Kidney glomerular epithelial cell (primary cell): ENCODE measurements at places on chromosomes 2 and 18.

- DNase-seq = no peak
Observed at GRCh38 chr2:236688563-236689392, 119.2 kb downstream of the ACKR3 start.

DNA sequence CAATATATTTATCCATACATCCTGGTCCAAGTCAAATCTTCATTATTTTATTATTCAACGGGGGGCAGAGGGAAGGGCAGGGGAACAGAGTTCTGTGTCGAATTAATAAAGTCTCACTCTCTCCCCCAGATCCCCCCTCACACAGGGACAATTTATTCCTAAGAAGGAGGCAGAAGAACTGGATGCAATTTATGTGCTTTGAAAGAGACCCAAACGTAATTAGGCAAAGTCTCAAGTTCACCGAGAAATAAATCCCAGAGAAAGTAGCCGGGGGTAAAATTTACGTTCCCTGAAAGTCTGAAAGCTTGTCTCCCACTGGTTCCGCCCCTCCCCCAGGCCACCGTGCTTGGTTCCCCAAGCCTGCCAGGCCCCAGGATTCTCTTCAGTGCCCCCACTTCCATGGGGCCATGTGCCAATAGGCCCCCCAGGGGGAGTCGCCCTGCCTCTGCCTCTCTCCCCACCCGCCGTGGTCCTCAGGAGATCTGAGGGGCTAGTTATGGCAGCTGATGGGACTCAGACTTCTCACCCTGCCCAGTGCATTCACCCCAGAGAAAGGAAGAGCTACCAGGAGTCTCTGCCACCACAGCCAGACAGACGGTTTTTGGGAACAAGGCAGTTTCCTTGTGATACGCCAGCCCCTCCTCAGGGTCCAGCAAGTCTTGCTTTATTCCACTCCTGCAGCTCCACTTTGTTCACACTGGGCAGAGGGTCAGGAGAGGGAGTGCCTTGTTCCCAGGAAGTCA lies 215.5 kb downstream of the CYP26B1 start:
- DNase-seq = no peak

DNA sequence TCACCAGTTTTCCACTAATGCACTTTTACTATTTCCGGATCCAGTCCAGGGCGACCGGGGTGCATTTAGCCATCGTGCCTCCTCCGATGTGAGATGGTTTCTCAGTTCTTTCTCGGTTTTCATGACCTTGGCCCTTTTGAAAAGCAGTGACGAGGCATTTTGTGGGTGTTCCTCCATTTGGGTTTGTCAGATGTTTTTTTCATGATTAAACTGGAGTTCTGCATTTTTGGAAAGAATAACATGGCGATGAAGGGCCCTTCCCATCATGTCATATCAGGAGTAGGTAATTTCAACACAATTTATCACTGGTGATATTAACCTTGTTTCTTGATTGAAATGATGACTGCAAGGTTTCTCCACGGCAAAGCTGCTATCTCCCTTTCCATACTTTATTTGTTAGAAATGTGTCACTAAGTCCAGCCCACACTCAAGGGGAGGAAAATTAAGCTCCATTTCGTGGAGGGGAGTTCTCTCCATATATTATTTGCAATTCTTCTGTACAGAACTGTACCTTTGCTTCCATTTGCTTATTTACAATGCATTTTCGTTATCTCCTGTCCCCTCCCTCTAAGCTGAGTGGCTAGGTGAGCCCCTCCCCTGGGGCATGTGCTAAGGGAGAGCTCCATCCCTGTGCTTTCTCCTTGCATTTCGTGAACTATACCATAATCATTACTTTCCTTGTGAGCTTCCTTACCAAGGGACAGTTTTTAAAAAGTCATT lies 8.9 kb upstream of the KLF11 start:
- no peak for DNase-seq

DNA sequence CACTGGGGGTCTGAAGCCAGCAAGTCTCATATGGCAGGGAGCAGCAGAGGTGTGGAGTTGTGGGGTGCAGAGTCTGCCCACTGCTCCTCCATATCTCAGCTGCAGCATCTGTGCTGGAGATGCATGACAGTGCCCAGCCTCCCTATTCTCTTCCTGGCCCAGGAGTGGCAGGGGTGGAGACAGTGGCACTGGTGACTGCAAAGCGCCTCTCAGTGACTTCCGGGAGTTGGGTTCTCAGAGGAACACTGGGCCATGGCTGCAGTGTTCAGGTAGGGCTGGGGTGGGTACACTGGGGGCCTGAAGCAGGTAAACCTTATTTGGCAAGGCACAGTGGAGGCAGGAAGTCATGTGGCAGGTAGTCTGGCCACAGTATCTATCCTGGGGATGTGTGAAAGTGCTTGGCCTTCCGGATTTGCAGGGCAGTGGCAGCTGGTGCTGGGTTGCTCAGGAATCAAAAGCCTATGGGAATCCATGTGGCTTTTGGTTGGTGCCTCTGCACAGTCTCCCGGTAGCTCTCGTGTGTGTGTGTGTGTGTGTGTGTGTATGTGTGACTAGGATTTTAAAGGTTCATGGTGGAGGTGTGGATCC lies 60.3 kb upstream of the THUMPD2 start:
- no peak for DNase-seq

DNA sequence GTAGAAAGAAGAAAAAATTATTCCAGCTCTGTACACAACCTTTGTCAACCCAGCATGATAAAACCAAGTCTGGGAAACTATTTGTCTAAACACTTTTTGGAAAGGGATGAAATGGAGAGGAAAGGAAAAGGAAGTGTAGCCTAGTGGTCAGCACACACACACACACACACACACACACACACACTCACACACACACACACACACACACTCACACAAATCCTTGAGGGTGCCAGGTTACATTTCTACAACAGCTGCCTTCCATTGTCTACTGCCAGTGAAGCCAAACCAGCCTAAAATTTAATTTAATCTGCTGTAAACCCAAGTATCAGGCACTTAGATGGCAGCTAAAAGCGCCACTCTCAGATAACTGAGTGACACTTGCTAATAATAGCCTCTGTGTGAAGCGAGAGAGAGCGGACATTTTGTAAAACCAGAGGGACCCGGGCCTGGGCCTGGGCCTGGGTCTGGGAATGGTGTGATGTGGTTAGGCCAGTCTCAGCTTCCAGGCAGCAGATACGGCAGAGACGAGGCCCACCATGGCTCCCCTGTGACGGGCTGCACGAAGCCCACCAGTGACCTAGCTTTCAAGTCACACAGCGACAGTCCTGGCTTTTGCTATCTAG lies 32.4 kb downstream of the BCL11A start:
- DNase-seq = no peak

DNA sequence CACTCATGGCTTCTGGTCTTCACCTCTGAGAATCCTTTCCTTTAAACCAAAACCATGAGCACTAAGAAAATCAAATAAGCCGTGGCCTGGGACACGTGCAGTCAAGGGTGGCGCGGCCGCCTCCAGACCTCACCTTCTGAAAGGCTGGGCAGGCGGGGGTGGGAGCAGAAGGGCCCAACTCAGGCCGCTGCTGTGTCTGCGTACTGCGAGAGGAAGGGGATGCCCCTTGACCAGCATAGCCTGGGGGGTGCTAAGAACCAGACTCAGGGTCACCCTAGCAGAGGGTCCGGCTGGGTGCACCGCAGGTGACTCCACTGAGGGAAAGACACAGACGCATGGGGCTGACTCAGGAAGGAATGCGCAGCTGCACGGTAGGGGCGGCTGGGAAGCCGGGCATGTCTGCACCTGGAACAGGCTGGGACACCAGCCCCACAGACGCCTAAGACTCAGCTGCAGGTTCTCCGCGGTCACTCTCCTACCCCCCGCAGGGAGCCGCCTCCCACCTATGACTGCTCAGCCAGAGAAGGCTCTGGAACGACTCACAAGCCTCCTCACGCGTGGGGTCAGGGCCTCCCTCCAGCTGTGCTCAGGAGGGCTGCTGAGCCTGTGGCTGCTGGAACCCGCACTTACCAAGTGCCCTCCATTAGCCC lies 432.4 kb upstream of the MYT1L start:
- DNase-seq = no peak

GRCh38 chr2:17627434-17627833 lies 86.9 kb downstream of the VSNL1 start:
- DNase-seq = no peak

DNA sequence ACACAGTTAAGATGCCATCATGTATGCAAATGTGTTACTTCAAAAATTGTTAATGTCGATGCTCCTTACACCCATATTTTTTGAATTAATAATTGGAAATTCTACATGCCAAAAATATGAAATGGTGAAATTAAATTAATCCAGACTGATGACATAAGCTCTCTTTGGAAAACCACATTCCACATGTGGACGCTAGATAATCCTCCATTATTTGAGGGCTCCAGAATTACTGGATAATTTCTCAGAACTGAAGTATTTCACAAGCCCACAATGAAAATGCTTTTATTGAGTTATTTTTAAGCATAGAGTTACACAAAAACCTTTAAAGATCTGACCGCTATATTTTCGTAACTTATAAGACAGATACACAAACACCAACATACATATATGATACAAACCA lies 47.8 kb downstream of the FARSB start:
- no peak for DNase-seq

- DNase-seq = no peak
Observed at GRCh38 chr2:96065381-96065930, 30.7 kb upstream of the GPAT2 start.

GRCh38 chr18:80190311-80190710 lies 57.0 kb downstream of the PARD6G start:
- no peak for DNase-seq

DNA sequence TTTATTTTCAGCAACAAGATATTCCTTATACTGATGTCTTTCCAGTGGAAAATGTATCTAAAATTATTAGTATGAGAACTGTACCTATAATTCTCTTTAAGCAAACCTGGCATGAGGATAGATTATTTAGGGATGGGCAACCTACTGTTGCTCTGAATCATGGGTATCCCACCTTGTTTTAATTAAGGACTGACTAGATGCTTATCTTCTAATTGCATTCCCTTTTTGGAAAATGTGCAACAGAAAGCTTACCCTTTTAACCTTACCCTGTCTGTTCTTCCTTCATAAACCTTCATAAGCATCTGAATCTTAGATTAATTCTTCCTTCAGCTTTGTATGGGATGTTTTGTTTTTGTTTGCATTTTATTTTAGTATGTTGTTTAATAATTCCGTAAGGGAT lies 110.3 kb downstream of the TAF4B start:
- DNase-seq = no peak

- no peak for DNase-seq
Observed at GRCh38 chr2:214310319-214310718, 100.5 kb upstream of the VWC2L start.

DNA sequence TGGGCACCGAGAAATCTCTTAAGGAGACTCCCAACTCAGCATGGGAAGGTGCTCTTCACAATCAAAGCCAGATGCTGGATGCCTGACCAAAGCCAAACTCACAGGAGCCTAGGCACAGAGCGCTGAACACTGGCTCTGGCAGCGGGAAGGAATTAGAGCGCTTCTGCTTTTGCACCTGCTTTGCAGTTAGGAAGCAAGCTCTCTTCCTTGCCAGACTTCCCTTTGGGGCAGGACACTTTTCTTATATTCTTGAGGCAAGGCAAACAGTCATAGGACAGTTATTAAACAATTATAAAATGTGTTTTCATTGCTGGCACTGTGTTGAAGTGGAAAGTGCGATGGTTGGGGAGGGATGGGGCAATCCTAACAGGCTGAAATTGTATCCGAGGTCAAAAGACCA lies 79.6 kb upstream of the DNMT3A start:
- DNase-seq = no peak

DNA sequence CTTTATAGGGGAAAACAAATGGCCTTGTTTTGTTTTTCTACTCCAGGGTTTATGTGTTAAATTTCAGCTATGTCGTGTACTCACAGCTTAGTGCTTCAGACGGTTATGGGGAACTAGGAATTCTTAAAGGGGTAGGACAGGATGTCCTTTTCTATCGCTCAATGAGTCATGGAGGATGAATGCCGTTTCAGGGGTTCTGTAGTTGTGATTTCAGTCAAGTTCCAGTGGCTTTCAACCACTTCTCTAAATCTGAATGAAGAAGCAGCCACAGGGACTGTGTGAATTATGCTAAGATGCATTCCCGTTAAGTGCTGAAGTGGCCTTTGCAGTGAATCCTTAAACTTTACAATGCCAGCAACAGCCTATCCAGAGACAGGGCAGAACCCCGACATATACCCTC lies 1231.7 kb upstream of the ZEB2 start:
- peak; percentile 9 for DNase-seq

DNA sequence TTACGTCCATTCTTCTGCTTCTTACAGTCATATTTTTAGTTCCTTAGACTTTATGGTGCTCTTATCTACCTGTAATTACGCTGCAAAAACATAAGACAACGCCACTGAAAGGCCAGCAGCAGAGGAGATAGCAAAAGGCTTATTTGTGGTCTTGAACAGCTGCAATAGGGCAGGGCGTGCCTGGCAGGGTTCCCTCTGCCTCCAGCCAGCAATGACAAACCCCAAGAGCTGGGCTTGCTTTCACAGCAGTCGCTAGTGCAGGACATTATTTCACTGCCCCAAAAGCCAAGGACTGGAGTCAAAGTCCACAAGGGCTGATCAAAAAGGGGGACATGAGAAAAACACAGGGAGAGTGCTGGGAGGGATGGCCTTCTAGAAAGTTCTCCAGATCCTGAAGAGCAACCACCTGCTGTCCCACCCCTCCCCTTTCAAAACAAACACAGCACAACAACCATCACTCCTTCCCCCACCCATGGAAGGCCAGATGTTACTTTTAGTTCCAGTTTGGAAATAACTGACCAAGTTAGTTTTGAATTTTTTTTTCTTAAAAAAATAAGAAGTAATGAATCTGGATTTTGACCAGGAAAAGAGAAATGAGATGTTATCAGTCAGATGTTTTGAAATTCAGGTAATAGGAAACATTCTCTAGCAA lies 127.8 kb downstream of the RBMS1 start:
- DNase-seq = no peak

- DNase-seq = no peak
Observed at GRCh38 chr2:174570318-174570958, 27.2 kb downstream of the WIPF1 start.

DNA sequence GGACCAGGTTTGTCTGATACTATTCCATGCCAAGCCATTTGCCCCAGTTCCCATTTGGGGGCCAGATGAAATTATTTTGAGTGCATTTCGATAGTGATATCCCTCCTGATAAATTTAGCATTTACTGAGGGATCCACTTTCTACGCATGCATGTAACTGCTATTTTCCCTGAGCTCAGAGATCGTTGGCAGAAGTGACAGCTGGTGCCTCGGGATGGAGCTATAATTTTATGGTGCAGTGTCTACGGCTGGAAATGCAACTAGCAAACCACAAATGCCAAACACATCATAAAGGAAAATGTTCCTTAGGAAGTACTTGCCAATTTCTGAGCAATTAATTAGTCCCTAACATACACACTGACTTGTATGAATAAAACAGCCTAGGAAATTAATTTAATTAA lies 254.8 kb downstream of the SLC8A1 start:
- DNase-seq = no peak

GRCh38 chr2:33673937-33674336 lies 74.8 kb upstream of the FAM98A start:
- peak; percentile 34 for DNase-seq

DNA sequence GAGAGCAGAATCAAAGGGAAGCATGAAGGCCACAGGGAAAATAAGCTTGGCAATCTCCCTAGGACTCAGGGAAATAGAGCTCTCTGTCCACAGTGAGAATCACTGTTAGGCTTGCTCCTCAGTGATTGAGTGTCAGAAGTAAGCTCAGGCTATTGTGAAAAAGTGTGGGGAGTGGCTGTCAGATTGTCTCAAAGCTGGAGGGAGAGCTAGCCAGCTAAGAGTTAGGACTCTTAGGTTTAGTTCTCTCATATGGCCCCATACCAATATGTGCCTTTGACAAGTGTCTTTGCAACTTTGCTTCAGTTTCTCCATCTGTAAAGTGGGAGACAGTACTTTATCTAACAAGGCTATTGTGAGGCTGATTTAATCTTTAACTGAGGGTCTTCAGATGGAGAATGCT lies 17.2 kb downstream of the EIF4E2 start:
- DNase-seq = no peak

- peak; percentile 56 for DNase-seq
Observed at GRCh38 chr2:42342061-42342794, 18.8 kb downstream of the COX7A2L start.
